Aorta (tissue), 5 donors: ENCODE measurements at places on chromosomes 6 and 20.

GRCh38 chr6:169034516-169035167, 219.0 kb downstream of the THBS2 start:
- DNase-seq: no peak

- DNase-seq: no peak
Measured at GRCh38 chr6:109059153-109059552, 35.5 kb downstream of the SESN1 start.

- DNase-seq: no peak
Measured at GRCh38 chr6:119586250-119586882, 236.8 kb upstream of the MAN1A1 start.

- DNase-seq: no peak
Measured at GRCh38 chr6:102015431-102015830, 621.9 kb downstream of the GRIK2 start.

- no peak for DNase-seq
Measured at GRCh38 chr6:137824896-137825295, 42.2 kb upstream of the TNFAIP3 start.

DNA sequence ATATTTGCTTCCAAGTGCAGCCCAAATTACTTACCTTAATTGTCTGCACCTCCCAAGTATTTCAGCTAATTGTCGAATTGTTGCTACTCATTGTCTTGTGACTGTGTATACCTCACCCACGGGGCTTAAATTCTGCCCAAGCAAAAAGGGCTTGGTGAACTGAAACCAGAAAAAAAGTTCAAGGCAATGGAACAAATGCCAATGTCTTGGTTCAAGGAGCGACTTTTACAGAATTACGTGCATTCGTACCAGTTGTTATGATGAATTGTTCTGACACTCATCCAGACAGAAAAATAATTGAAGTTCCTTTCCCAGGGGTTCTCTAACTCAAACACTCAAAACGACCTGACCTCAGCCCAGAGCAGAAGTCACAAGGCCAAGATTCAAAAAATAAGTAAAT, 13.9 kb upstream of the PXDC1 start:
- no peak for DNase-seq

GRCh38 chr6:139416146-139416545, 41.7 kb upstream of the CITED2 start:
- no peak for DNase-seq

DNA sequence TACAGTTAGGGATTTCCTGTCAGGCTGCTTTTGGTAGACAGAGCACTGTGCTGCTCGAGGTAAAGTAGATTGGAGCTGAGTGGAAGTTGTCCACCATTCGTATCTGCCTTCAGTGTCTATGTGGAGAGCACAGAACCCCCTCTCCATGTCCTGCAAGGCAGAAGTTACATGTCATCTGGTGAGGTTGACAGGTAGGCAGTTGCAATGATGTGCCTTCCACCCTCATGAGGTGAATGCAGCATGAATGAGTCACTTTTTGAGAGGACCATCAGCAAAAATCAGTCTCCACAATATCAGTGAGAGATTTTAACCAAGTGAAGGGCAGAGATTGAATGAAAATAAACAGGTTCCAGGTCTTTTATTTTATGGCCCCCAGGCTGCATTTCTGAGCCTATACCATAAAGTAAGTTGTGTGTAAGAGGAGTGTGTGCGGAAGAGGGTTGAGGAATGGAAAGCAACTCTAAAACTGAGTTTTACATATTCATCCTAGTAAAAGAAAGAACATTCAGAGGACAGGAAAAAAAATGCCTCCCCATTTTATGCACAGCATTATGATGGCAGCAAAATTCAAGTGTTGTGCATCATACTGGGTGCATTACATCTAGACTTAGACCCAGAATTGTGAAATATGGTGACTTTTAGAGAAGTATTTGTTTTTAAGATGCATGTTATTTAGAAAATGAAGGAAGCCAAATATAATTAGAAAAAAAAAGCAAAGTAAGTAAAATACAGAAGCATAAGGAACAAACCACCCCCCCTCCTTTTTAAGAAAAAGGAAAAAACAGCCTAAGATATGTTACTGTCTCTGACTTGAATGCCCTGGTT, 15.8 kb downstream of the TRAPPC3L start:
- no peak for DNase-seq

- DNase-seq: no peak
Measured at GRCh38 chr6:17979479-17979878, 8.0 kb downstream of the KIF13A start.

GRCh38 chr20:50120935-50121693, 8.2 kb upstream of the UBE2V1 start:
- peak; percentile 72 for DNase-seq

DNA sequence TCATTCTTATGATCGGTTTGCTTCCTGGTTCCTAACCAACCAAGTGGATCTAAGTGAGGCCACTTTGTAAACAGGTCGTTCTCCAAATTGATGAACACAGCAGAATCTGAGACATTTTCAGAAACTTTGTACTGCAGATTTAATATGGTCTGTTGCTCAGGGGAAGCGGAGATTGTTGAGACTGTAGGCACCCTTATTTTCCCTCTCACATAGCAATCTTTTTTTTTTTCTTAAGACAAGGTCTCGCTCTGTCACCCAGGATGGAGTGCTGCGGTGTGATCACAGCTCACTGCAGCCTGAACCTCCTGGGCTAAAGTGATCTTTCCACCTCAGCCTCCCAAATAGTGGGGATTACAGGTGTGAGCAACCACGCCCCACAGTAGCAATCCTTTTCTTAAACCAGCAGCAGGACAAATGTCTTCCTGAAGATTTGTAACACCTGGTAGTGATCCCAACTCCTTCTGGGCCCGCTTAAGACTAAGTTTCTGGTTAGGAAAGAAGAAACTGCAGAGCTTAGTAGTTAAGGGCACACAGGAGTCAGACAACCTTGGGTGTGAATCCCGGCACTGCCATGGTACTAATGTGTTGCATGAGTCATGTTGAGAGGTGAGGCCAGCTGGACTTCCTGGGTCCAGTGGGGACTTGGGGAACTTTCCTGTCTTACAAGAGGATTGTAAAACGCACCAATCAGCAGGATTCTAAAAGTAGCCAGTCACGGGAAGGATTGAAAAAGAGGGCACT, 48.4 kb upstream of the EZR start:
- DNase-seq: no peak

GRCh38 chr20:856361-856775, 22.9 kb downstream of the FAM110A start:
- DNase-seq: peak; percentile 67

DNA sequence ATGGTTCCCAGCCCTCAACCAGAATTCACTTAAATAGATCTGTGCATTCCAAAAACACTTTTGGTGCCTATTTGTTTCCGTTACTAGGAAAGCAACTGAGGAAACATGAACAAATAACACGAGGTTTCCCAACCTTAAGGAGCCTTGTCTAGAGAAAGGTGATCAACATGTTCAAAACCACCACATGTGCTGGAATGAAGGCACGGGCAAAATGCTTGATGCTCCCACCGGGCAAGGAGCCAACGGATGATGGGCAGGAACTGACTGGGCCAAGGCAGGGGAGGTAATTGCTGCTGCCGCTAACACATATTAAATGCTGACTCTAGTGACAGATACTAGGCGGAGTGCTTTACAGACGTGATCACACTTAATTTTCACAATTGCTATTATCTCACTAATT, 2.5 kb downstream of the MYLK4 start:
- no peak for DNase-seq

DNA sequence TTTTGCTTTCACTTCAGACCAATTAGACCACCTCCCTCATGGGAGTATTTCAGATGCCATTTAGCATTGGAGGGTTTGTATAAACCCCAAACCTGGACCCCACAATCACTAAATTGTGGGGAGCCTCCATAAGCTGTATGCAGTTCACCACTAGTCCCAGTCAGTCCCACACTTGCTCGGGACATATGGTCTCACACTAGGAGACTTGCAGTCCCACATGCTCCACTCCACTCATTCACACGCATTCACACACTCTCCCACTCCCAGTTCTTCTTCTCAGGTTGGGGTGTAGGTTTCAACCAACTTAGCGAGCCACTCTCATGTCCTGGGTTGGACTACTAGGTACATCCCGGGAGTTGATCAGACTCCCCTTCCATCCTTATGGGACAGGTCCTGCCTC, 84.5 kb upstream of the GPR6 start:
- DNase-seq: no peak

DNA sequence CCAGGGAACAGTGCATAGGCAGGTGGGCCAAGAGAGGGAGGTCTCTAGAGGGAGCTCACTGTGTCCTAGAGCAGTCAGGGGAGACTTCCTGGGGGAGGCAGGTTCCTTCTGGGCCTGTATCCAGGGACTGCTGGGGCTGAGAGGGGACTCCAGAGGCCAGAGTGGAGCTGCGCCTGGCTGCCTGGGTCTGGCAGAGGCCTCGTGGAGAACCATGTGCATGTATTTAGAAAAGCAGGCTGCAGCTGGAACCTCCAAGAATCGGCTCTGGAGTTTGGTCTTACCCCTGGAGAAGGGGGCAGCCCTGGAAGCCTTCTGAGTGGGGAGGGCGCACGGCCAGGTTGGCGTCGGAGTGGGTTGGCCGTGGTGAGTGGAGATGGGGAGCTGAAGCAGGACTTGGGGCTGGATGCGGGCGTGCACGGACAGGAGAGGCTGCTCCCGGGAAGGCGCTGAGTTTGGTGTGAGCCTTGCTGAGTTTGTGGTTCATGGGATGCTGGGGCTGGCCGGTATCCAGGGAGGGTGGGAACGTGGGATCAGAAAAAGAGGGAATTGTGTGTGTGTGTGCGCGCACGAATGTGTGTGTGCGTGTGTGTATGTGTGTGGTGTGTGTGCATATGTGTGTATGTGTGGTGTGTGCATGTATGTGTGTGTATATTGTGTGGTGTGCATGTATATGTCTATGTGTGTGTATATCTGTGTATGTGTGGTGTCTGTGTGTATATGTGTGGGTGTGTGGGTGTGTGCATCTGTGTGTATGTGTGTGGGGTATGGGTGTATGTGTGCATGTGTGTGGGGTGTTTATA, 10.8 kb downstream of the VSTM2L start:
- DNase-seq: no peak

DNA sequence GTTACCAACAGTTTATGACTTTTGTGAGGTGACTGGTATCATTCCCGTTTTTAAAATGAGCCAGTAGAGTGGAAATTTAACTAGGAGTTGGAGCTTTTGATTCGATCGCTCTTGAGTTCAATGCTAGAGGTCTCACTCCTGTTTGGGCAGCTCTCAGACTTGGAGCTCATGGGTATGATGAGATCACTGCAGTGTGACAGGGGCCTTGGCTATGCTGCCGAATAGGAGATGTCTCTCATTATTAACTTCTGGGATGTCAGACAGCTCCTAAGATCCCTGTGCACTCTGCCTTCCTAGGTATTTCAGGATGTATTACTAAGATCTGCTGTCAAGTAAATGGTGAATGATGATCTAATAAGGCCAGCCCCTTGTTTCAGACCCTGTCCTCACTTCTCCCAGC, 20.4 kb downstream of the AKAP12 start:
- no peak for DNase-seq

GRCh38 chr6:122285292-122285913, 114.0 kb upstream of the HSF2 start:
- no peak for DNase-seq

DNA sequence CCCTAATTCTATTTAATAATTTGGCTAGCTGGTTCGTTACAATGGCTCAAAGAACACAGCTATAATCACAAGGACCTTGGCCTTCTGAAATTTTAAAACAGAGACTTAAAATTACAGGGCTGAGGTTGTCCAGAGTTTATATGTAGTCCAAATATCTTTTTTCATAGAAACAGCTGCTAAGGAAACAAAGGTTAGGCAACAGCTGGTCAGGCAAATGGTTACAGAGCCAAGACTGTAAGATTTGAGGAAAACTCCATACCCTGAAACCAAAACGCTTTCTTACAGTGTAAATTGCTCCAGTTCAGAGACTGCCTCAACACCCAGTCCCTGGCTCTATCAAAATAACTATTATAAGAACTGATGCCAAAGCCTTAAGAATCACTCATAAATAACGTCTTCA, 9.7 kb upstream of the ARHGAP18 start:
- no peak for DNase-seq

DNA sequence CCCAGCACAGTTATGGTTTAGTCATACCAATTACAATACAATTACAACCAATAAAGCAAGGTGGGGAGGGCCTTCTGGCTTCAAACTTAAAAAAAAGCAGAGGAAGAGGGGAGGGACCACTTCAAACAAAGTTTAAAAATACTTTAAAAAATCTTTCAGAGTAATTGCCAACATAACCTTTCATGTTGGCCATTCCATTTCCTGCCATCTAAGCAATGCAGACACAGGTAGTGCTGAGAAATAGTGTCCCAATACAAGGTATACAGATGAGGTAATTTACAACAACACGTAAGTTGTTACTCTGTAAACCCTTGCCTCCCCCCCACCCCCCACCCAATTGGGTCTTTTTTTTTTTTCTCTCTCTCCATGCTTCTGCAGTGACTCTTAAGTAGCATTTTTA, 18.8 kb upstream of the TBC1D20 start:
- no peak for DNase-seq

DNA sequence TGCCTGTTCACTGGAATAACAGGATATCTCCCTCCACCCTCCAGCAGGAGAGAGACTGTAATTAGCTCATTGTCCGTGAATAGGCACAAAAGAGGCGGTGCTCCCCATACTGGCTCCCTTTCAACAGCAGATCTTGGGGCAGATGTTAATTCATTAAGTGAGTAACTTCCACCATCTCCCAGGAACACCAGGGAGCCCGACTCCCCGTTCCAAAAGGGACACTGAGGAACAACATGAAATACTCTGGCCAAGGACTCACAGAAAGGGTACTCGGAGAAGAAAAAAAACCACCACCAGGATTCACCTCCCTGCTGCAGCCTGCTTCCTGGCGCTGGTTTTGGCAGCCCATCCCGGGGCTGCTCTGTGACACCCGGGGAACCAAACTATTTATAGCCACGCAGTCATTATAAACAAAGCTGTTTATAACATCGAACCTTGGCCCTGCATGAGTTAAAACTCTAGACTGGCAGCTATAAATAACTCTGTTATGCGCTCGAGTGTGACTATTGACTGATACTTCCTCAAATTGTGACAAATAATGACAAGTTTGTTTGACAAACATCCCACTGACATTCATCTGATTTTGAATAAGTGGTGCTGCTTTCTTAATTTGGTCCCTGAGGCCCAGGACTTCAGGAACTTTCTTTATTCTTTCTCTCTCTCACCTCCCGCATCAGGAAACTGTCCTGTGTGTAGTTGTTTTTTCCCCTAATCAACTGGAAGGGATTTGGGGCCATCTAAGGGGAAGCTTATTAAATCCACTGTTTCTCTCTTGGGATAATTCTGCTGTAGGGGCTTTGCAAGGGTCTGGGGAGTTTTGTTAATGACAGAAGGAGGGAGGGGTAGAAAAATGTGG, 521.6 kb downstream of the CD83 start:
- no peak for DNase-seq

GRCh38 chr6:106103728-106104109, 17.6 kb downstream of the PRDM1 start:
- no peak for DNase-seq

- no peak for DNase-seq
Measured at GRCh38 chr6:34340906-34341480, 51.5 kb downstream of the NUDT3 start.

DNA sequence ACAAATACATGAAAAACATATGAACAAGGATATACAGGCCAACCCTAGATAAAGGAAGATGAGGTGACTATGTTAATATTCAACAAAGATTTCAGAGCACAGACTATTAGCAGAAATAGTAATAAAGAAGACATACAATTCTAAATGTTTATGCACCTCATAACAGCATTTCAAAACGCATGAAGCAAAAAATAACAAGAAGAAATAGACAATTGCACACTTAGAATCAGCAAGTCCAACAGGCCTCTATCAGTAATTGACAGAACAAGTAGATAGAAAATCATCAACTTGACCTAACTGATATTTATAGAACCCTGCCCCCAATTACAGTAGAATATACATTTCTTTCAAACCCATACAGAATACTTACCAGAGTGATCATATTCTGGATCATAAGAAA, 11.4 kb upstream of the DOK5 start:
- no peak for DNase-seq
